ENCODE measurements at places on chromosomes 2 and 18. TPM values are rescaled to one million over a fixed set of nuclear protein-coding genes. Genes with fewer than 3 reads are reported as not detected.

SH3RF3 gene
- total RNA-seq = 1.9 TPM

PDE11A gene
- total RNA-seq = 0.09 TPM

DNER gene
- total RNA-seq = 2.8 TPM

MATN3 gene
- total RNA-seq = 0.77 TPM

GAD1 gene
- total RNA-seq = 0.09 TPM

G6PC2 gene
- total RNA-seq = not detected

DOK6 gene
- total RNA-seq = 9.0 TPM

TAF4B gene
- 1.8 TPM for total RNA-seq

CHRNA1 gene
- total RNA-seq = not detected

MLPH gene
- 5.4 TPM for total RNA-seq

CDH2 gene
- total RNA-seq = 10.5 TPM

DAW1 gene
- total RNA-seq = 0.16 TPM

POTEC gene
- total RNA-seq = not detected

OR6B2 gene
- total RNA-seq = not detected

NXPH2 gene
- not detected for total RNA-seq

TSHZ1 gene
- 3.3 TPM for total RNA-seq

RAPGEF4 gene
- 1.9 TPM for total RNA-seq

COL6A3 gene
- total RNA-seq = 1,632 TPM

RNF152 gene
- total RNA-seq = 18.3 TPM

POMC gene
- not detected for total RNA-seq

VSNL1 gene
- total RNA-seq = 0.47 TPM

SPATA3 gene
- total RNA-seq = not detected

ABHD1 gene
- total RNA-seq = 0.16 TPM

AQP12A gene
- total RNA-seq = not detected

LYPD6 gene
- total RNA-seq = not detected

GNAL gene
- 0.69 TPM for total RNA-seq

EFHD1 gene
- not detected for total RNA-seq

GPAT2 gene
- 1.0 TPM for total RNA-seq

RAPH1 gene
- 15.6 TPM for total RNA-seq

DSG2 gene
- 2.2 TPM for total RNA-seq

CHPF gene
- 59.7 TPM for total RNA-seq

Data from bronchial smooth muscle cell (primary cell).